ENCODE measurements at places on chromosomes 7 and 10.

GRCh38 chr7:118777308-118777707 lies 552.8 kb downstream of the ANKRD7 start:
- DNase-seq: no peak

DNA sequence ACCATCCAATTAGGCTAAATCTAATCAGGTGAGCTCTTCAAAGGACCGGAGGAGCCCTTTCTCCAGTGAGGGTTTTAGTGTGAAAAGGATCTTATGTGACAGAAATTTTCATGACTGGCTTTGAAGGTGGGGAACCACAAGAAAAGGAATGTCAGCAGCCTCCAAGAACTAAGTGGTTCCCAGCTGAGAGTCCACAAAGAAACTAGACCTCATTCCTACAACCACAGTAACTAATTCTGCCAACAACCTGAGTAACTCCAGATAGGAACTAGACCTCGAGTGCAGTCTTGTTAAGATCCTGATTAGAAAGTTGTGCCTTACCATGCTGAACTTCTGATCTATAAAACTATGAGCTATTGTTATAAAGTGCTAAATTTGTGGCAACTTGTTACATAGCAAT lies 51.3 kb downstream of the PCLO start:
- no peak for DNase-seq

DNA sequence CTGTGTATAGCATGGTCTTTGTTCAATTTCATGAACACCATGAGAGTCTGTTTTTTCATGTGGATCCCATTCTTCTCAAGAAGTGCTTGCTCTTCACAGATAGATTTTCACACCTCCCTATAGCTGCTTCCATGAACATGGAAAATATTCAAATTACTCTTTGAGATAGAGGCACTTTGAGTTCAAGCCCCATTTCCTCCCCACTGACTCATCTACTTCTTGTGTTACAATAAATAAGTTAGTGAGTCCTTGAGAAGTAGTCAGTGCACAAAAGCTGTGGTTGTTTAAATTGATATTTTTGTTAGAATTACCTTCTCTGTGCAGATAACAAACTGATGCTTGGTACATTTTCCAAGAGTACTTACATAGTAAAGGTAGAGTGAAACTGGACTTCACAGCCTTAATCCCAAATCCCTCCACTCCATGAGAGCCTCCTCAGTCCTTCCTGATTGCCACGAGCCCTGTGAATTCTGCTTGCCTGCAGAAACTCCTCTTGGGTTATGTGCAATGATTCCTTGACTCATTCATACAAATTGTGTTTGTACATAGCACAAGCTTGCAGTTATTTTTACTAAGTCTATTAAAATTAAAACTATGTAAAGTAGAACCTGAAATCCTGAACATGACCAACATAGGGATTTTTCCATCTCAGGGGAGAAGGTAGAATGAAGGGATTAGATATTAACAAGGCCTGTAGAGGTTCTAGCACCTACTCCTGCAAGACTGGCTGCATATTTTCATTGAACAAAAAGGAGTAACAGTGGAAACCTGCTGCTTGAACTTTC lies 496.2 kb downstream of the TNS3 start:
- DNase-seq: no peak

GRCh38 chr7:148650232-148650858 lies 48.4 kb upstream of the CUL1 start:
- DNase-seq: no peak

DNA sequence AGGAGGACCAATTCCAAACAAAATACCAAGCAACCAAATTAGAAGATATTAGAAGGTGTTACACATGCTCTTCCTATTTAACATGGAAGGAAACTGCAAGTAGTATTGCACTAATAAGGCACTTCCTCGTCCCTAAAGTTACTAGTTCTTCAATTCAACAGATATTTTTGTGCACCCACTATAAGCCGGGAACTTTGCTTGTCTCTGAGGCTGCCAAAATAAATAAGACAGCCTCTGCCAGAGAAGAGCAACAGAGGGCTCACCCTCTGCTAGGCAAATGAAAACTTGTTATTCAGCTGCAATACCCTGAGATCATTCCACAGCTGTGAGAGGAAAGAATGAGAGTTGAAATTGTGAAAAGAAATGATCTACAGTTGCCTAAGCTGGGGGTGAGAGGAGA lies 37.4 kb upstream of the GSAP start:
- no peak for DNase-seq

- no peak for DNase-seq
These were observed 210.3 kb downstream of the INHBA start for GRCh38 chr7:41492603-41493002.

DNA sequence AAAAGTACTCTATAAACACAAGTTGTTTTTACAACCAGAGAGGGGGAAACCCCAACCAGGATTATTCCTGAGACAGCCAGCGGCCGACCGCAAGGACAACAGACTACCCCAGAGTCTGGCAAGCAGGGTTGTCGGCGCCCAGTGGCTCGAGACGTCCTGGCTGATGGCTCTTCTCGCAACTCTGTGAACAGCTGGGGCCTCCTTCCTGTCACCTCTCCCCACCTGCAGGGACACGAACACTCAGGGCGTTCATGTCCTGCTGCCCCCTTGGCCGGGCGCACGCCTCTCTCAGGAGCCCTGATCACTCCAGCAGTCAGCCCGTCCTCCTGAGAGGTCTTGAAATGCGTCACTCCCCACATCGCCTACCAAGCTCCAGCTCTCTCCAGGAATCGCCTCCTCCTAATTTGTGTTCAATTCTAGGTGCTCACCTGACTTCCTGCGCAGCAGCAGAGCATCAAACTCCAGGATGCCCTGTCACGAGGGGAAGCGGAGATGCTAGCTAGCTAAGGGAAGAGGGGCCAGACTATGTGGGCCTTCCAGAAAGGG lies 66.4 kb upstream of the TNRC18 start:
- no peak for DNase-seq

DNA sequence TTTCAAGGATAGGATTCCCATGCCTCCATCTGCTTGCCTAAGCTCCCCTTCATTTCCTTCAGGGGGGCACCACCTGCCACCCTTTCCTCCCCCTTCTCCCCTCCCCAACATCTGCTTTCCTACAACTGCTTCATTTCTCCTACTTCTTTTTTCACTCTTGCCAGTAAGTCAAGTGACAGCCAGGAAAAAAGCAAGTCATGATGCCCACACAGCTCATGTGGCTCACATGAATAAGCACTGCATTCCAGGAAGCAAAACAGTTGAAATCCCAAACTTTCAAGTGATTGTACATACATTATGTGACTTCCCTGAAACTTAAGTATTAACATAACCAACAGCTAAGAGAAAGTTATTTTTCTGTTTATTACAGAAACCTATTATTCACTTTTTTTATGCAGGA lies 78.6 kb downstream of the TNS3 start:
- DNase-seq: no peak

GRCh38 chr10:130215931-130216231 lies 79.7 kb downstream of the GLRX3 start:
- no peak for DNase-seq

GRCh38 chr7:44398953-44399574 lies 73.7 kb upstream of the CAMK2B start:
- DNase-seq: no peak

DNA sequence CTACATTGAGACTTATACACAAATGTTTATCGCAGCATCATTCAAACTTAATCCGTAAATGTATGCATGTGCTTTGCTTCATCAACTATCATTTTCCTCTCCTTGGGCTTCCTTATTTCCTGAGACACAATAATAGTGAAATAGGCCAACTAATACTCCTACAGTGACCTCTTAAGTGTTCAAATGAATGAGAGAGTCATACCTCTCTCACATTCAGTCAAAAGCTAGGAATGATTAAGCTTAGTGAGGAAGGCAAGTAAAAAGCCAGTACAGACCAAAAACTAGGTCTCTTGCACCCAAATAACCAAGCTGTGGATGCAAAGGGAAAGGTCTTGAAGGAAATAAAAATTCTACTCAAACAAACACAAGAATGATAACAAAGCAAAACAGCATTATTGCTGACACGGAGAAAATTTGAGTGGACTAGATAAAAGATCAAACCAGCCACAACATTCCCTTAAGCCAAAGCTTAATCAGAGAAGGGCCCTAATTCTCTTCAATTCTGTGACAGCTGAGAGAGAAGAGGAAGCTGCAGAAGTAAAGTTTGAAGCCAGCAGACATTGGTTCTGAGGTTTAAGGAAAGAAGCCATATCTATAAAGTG lies 72.3 kb downstream of the GLCCI1 start:
- no peak for DNase-seq

GRCh38 chr7:137298464-137298794 lies 45.1 kb downstream of the PTN start:
- DNase-seq: no peak

DNA sequence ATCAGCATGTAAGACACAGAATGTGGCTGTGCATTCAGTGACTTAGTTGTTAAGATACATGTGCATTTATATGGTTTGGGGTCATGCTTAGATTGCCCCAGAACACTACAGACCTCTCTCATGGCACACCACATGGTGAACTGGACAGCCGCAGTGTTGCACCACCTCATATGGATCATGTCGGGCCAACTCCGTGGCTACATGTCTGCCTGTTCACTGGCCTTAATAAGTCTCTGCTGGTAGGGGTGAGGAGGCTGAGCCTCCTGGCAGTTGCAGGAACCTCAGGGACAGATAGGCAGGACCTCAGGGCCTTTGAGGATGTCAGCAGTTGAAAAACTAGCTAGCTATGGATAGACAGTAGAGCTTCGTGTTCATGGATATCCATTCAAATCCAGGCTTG lies 751.0 kb downstream of the GRID1 start:
- DNase-seq: no peak

- DNase-seq: no peak
These were observed 98.6 kb downstream of the FAM53B start for GRCh38 chr10:124645467-124646095.

- DNase-seq: no peak
These were observed 141.6 kb downstream of the CAMK1D start for GRCh38 chr10:12490963-12491362.

GRCh38 chr7:107865956-107866775 lies 24.8 kb upstream of the DLD start:
- DNase-seq: no peak

DNA sequence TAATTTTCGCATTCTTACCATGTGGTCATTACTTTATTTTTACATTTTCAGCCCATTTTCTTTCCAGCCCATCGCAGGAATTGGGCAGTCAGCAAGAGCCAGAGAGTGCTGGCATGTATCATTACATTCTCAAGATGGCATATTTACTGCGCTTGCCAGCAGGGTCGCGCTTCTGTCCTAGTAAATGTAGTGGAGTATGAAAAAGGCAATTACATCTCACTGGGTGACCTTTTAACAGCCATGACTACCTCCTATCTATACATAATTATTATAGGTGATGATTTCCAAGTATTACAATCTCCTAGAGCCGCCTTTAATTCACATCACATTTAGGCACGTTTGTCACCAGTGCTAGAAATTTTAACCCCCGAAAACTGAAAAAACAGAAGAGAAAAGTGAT lies 433.7 kb upstream of the MGMT start:
- no peak for DNase-seq

GRCh38 chr10:95896071-95896850 lies 11.5 kb upstream of the CC2D2B start:
- DNase-seq: no peak

GRCh38 chr10:79359816-79360498 lies 12.7 kb downstream of the PPIF start:
- no peak for DNase-seq

DNA sequence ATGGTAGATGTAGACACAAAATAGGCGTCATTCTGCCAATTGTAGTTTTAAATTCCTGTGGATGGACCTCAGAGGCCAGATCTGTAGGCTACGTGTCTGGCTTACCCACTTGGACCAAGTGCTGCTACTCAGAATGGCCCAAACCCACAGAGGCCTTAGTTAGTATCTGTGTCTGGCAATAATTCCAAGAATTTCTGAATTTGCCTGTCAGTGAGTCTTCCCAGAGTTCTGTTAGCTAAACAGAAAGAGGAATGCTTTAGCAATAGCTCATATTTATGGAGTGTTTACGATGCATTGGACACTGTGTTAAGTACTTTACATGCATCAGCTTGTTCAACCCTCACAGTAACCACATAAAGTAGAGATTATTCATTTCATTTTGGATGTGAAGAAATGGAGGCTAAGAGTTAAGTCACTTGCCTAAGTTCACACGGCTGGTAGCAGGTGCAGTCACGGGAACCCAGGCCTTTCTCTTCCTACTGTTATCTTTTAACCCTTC lies 231.8 kb downstream of the PTEN start:
- no peak for DNase-seq

GRCh38 chr7:44262031-44262430 lies 61.3 kb downstream of the YKT6 start:
- no peak for DNase-seq

DNA sequence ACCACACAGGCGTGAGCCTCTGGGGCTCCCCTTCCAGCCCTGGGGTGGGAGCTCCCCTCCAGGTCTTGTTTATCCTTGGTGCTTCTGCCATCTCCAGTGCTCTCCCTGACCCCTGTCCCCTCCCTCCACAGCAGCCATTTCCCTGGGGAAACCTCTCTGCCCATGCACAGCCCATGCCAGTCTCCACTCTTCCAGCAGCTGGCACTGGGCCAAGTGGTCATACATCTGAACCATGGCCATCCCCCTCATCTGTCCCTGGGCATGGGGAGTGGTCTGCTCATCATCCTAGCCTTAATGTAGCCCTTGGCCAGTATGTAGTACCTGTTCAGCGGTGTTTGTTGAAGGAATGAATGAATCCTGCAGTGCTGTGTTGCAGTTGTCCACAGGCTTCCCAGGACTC lies 172.4 kb upstream of the ZNF32 start:
- no peak for DNase-seq

DNA sequence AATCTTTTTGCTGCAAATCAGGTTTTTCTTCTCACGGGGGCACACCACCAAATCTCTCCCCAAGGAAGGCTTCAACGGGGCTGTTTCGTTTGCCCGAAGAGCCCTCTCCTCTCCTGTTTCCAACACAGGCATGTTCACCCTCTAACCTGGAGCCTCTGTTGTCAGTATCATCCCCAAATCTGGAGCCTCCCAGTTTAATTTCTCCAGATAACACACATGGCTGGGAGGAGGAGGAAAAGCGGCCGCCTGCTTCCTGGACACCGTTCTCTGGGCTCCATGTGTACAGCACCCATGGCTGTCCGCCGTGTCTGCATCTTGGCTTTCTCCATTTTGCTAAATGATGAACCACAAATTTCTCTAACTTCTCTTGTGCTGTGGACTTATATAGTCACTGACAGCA lies 214.5 kb downstream of the DIP2C start:
- DNase-seq: no peak

DNA sequence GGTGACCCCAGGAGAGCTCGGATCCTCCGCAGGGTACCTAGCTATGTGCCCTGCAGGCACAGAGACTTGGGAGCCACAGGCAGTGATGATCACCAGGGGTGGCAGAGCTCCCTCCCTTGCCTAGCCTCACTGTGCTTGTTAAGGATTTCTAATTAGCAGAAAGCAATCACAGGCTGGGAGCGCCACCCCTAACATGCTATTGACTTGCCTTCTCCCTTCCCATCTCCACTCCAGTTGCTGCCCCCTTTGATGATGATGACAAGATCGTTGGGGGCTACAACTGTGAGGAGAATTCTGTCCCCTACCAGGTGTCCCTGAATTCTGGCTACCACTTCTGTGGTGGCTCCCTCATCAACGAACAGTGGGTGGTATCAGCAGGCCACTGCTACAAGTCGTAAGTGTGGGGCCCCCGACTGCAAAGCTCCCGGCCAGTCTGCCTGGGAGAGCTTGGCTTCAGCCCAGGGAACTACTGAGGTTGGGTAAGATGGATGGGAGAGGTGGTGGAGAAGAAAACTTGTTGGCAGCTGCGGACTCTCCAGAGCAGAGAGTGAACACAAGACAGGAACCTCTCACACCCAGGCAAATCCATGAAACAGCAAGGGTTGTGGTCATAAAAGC lies 1.2 kb downstream of the PRSS1 start:
- DNase-seq: no peak

GRCh38 chr7:134155871-134156270 lies 28.7 kb downstream of the LRGUK start:
- DNase-seq: no peak
